Body of pancreas (tissue), 4 donors: ENCODE measurements at places on chromosomes 3 and 15.

GRCh38 chr3:14922863-14923262, 24.5 kb upstream of the NR2C2 start:
- no peak for DNase-seq

DNA sequence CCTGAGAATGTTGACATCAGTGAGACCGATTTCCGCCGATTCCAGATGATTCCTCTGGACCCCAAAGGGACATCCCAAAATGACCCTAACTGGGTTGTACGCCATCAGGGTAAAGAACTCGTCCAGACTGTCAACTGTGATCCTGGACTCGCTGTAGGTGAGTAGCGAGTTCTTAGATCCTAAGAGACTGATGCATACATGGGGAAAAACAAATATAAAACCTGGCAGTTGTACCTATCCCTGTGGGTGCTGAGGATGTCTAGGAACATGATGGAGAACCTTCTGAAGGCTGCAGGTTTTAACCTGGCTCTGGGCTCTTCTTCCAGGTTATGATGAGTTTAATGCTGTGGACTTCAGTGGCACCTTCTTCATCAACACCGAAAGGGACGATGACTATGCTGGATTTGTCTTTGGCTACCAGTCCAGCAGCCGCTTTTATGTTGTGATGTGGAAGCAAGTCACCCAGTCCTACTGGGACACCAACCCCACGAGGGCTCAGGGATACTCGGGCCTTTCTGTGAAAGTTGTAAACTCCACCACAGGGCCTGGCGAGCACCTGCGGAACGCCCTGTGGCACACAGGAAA, 12.3 kb downstream of the THBS1 start:
- DNase-seq, result no peak

GRCh38 chr15:31383139-31383538, 56.5 kb downstream of the KLF13 start:
- no peak for DNase-seq

DNA sequence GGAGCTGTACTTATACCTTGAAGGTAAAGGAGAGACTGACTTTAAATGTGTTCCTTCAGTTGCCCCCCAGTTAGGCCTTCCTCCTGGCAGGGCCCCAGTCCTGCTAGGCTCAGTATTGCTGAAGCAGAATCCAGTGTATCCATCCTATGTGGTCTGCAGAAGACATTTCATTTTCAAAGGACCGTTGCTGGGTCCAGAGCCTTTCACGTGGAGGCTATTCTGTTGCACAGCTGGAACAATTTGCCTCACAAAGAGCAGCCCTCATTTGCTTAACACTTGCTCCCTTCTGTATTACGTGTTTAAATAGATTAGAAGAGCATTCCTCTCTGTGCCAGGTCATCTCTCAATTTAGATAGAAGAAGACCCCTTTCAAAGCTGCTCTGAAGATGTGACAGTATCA, 78.9 kb upstream of the CFAP20DC start:
- DNase-seq, result no peak

GRCh38 chr3:133171831-133172230, 133.6 kb downstream of the TMEM108 start:
- no peak for DNase-seq

DNA sequence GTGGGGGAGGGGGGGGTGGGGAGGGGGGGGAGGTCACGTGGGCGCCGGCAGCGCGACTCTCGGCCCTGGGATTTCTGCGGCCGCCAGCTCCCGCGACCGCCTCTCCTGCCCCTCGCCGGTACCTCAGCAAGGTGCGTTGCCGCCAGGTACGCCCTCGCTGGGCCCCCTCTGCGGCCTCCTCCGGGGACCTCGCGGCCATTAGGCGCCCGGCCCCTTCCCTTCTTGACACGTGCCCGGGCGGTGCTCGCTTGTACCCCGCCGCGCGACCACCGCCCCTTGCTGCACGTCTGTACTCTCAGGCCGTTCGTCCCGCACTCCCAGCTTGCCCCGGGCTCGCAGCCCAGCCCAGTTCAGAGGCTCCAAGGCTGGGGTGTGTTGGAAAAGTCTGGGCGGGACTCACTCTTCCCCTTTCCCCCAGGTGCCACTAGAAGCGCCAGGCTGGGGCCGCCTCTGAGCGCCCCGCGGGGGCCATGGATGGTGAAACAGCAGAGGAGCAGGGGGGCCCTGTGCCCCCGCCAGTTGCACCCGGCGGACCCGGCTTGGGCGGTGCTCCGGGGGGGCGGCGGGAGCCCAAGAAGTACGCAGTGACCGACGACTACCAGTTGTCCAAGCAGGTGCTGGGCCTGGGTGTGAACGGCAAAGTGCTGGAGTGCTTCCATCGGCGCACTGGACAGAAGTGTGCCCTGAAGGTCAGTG, at the start of gene MAPKAPK3:
Gene MAPKAPK3, plus strand, starts transcription at position 56 of the 696 bp plus-strand sequence. Its CDS starts 415 bp downstream, at position 471.
- peak; percentile 58 for DNase-seq

DNA sequence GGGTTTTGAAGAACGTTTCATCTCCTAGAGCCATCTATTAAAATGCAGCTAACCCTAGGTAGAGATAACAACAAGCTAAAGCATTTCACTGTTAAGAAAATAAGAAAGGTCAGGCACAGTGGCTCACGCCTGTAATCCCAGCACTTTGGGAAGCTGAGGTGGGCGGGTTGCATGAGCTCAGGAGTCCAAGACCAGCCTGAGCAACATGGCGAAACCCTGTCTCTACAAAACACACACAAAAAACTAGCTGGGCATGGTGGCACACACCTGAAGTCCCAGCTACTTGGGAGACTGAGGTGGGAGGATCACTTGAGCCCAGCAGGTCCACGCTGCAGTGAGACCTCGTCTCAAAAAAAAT, 5.4 kb upstream of the TBC1D5 start:
- DNase-seq, result no peak

- DNase-seq, result no peak
Observed at GRCh38 chr3:157333551-157333991, 103.1 kb upstream of the PTX3 start.

DNA sequence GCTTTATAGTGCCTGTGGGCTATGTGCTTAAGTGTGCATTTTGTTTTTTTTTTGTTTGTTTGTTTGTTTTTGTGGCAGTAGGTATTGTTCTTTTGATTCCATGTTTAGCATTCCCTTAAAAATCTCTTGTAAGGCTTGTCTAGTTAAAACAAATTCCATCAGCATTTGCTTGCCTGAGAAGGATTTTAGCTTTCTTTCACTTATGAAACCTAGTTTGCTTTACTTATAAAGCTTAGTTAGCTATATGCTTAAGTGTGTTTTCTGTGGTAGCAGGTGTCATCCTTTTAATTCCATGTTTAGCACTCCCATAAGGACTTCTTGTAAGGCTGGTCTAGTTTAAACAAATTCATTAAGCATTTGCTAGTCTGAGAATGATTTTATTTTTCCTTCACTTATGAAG, 17.3 kb downstream of the IL16 start:
- DNase-seq, result no peak

GRCh38 chr3:138371070-138371965, 22.9 kb downstream of the MRAS start:
- DNase-seq, result no peak

DNA sequence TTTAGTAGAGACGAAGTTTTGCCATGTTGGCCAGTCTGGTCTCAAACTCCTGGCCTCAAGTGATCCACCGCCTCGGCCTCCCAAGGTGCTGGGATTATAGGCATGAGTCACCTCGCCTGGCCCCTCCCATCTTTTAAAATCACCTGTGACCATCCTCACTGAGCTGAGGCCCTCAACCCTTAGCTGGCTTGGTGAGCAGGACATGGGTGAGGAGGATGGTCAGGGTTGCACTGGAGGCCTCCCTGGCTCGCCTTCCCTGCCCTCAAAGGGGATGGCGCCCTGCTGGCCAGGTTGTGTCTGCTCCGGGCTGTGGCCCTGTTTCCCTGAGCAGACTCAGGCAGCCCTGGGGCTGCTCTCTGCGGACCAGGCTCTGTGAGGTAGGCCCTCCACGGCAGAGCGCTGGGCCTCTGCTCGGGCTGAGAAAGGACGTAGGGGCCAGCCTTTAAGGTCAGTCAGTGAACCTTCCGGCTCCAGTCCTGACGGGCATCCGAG, 33.7 kb downstream of the SYNM start:
- DNase-seq, result no peak

DNA sequence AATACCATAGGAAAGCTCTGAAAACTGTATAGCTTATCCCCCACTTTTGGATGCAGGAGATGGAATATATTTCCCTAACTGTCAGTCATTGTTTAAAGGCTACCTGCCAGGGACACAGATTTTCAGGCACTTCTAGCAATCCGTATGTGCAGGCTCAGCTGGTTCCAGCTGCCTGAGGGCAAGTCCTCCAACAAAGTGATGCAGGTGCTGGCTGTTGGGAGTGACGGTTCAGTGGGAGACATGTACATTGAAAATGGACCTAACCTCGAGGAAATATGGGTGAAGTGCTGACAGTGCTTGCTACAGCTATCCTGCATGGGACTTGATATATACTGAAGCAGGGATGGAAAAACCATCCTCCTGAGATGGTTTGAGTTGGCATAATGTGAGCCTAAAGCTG, 153.1 kb upstream of the GAP43 start:
- no peak for DNase-seq

- peak; percentile 61 for DNase-seq
Observed at GRCh38 chr3:125146626-125147490, 65.7 kb downstream of the SLC12A8 start.

DNA sequence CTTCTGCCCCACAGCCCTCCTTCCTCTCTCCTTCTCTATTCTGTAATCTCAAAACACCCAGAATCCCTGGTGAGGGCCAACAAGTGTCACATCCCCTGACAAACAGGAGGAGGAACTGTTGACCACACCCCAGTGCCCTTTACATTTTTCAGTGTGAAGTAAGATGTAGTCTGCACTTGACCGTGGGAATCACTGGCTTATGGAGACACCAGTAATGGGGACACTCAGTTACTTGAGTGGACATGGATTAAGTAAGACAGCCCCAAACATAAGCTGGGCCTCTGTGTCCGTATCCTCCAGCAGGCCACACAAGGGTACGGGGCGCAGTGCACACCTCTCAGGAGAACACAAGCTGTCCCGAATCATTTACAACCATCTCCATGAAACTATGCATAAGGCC, 28.4 kb upstream of the LIMD1 start:
- DNase-seq, result no peak

DNA sequence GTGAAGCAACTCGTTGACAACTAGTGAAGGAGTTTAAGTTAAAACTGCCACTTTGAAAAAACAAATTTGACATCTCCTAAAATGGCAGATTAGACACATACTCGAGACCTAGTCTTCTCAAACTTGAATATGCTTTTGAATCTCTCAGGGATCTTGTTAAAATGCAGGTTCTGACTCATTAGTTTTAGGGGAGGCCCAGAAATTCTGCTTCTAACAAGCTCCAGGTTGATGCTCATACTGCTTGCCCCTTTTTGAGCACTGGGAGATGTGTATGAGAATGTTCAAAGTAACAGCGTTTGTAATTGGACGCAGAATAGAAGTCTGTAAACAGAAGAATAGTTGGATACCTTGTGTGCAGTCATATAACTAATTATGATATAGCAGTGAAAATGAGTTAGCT, 1.6 kb downstream of the C3orf38 start:
- DNase-seq, result no peak

DNA sequence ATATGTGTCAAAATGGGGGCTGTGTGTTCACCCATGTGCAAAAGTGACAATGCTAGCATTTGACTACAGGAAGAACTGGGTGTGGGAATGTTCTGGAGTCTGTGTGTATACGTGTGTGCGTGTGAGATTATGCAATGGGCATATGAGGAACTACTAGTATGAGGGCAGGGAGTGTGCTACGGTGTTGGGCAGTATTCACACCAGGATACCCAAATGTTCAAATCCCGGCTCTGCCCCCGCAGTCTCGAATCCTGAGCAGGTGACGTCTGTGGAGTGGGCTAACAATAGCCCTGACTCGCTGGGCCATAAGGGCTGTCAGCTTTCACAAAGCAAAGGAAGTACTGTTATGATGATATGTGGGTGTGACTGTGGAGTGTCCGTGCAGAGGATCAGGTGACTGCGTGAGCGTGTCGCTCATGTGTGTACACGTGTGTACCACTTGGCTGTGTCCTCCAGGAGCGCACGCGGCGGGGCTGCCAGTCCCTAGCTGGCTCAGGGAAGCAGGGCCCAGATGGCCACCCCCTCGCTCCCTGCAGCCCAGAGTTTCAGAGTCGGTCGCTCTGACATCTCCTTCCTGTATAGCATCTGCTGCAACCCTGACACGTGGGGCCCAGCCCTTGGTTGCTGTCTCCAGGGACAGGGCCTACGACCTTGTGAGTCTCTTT, 27.2 kb downstream of the IQSEC1 start:
- DNase-seq, result no peak

DNA sequence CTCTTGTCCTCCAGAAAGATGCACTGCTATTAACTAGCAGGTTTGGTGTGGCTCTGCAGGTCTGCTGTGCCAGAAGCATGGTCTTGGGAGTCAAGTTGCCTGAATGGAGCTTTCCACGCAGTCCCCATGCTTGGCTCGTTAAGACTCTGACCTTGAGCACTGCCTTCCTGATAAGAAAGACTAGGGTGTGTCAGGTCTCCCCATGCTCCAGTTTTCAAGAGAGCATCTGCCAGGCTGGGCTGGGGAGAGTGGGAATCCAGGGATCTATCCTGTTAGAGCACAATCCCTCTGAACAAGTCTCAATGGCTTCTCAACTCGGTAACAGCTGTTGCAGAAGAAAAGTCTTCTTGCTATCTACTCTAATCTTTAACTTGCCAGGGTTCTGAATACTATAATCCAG, 98.2 kb downstream of the TJP1 start:
- DNase-seq, result no peak

GRCh38 chr3:130700541-130700940, 46.1 kb downstream of the PIK3R4 start:
- peak; percentile 59 for DNase-seq

DNA sequence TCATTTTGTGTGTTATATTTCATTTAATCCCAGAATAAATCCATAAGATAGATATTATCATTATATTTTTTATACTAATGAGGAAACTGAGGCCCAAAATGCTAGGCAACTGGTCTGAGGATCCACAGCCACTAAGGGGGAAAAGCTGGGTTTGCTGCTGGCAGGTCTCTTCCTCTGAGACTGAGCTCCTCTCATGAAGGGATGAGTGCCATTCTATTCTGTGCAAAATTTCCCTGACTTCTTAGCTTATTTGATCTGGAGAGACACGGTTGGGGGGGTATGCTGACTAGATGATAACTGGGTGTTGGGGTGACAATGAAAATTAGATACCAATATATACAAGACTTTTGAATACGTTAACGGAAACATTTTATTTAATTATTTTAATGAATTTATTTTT, 1.9 kb downstream of the GCSAM start:
- DNase-seq, result no peak

DNA sequence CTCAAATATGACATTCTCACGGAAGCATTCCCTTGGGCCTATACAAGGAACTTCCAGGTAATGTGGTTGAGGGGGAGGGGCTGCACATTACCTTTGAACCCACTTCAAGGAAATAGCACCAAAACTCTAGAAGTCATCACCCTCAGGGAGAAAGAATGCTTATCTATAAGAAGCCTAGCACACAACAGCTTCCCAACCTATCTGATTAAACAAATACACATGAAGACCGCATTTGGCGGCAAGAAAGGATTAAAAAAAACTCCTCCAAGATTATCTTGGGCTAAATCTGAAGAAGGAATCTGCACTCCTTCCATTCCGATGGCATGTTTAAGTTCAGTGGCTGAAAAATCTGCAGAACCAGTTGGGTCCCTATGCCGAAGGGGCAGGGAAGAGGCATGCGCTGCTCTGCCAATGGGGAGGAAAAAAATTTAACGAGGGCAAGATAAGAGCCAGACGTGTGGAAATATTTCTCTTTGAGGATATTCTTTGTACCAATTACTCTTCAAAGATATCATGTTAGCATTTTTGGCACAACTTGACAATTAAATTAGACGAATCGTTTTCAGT, 82.0 kb upstream of the WNT5A start:
- DNase-seq, result no peak

- DNase-seq, result peak; percentile 57
Observed at GRCh38 chr3:71397046-71397445, 186.5 kb downstream of the FOXP1 start.
